Activated T-cell treated with anti-CD3 and anti-CD28 coated beads, Interleukin-2, amount 50 U/mL, for 72 hours (primary cell): ENCODE measurements at places on chromosomes 16 and 17.

DNA sequence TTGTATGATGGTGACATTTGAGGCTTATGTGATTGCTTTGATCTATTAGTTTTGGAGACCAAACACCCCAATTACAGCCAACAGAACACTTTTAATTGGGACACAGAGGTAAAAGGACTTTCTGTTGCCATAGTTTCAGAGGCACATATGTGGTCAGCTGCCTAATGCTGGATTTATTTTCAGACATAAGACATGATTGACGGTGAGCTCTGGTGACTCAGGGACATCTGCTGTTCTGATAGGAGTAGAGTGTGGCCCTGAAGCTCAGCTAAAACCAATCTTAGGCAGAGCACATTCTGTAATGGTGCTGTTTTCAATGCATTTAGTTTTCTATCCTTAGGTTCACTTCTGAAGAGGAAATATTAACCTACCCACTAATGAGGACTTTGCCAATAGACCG lies 247.1 kb downstream of the UTP18 start:
- no peak overlapping the region for H3K4me3 ChIP-seq
- no peak overlapping the region for H3K27ac ChIP-seq
- peaks cover 7% of the 10 kb centered on the region for H3K4me1 ChIP-seq
- no peaks in the 10 kb centered on the region for H3K36me3 ChIP-seq

DNA sequence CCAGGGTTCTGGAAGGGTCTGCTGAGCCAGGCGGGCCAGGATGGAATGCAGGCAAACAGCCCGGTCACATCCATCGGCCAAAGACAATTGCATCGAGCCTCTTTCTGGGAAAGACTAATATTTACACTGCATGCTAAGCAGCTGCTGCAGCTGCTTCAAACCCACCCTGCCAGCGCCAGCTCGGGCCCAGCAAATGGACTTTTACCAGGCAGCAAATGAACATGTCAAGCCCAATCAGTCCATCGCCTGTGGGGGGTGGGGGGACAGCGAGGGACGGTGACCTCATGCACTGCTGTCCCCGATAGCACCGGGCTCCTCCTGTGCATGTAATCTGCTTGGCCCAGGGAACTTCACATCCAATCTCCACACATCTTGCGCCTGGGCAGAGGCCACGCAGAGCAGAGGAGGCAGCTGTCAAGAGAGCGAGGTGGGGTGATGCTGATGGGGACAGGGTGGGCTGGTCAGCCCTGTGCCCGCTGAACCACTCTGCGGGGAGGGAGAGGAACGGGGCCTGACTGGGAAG lies 39.4 kb upstream of the CDH5 start:
- no peak for DNase-seq
- H3K36me3 ChIP-seq, result no peaks in the 10 kb centered on the region
- no peaks in the 10 kb centered on the region for H3K4me1 ChIP-seq
- H3K27ac ChIP-seq, result no peak overlapping the region
- peaks cover 8% of the 10 kb centered on the region for H3K27me3 ChIP-seq

GRCh38 chr16:64392456-64392855 lies 729.4 kb downstream of the CDH11 start:
- H3K4me1 ChIP-seq, result no peaks in the 10 kb centered on the region
- H3K36me3 ChIP-seq, result peaks cover 2% of the 10 kb centered on the region
- no peak for DNase-seq
- no peaks in the 10 kb centered on the region for H3K27me3 ChIP-seq
- no peak overlapping the region for H3K4me3 ChIP-seq
- H3K27ac ChIP-seq, result no peak overlapping the region

- H3K27ac ChIP-seq, result no peak overlapping the region
- H3K4me3 ChIP-seq, result no peak overlapping the region
- H3K27me3 ChIP-seq, result no peaks in the 10 kb centered on the region
- peaks cover 25% of the 10 kb centered on the region for H3K4me1 ChIP-seq
- H3K36me3 ChIP-seq, result peaks cover 7% of the 10 kb centered on the region
Observed at GRCh38 chr17:41322903-41323895, 7.7 kb upstream of the KRTAP17-1 start.

DNA sequence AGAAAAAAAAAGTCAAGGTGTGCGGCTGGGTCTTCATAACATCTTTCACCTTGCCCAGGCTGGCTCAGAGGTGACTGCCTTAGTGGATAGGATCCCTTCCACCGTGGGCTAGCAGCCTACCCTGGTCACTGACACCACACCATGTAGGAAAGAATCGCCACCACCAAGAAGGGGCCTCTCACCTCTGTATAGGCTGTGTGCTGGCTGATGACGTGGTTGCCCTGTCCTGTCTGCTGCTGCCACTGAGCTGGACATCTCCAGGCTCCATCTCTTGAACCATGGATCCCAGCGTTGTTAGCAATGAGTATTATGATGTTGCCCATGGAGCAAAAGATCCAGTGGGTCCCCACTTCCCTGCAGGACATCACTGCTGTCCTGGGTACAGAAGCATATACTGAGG lies at the start of gene GPR142:
GPR142 (plus strand) TSS at position 301 of the 400 bp plus-strand sequence. CDS start 2,035 bp downstream, outside the sequence.
- H3K27me3 ChIP-seq, result peaks cover 9% of the 10 kb centered on the region
- H3K4me1 ChIP-seq, result peaks cover 14% of the 10 kb centered on the region
- DNase-seq, result no peak
- no peak within 1 kb of the TSS for H3K4me3 ChIP-seq

DNA sequence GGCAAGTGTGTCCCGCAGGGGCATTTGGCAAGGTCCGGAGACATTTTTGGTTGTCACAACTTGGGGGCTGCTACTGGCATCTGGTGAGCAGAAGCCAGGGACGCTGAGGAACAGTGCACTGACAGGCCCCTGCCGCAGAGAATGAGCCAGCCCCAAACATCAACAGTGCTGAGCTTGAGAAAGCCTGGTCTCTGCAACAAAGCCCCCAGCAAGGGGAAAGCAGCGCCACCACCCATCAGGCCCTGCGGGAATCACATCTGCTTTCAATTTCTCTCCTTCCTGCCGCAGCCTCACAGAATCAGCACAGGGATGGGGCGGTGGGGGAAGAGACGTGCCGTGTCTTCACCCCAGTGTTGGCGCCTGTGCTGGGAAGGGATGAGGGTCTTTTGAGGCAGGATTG lies 14.8 kb upstream of the PRPSAP1 start:
- DNase-seq, result no peak
- no peak overlapping the region for H3K27ac ChIP-seq
- H3K4me3 ChIP-seq, result no peak overlapping the region

- H3K4me1 ChIP-seq, result peaks cover 77% of the 10 kb centered on the region
- no peaks in the 10 kb centered on the region for H3K27me3 ChIP-seq
- H3K4me3 ChIP-seq, result peak overlapping the region; percentile 77
- H3K36me3 ChIP-seq, result peaks cover 2% of the 10 kb centered on the region
- peak; percentile 90 for DNase-seq
Observed at GRCh38 chr16:29007730-29008593, 23.1 kb downstream of the LAT start.

DNA sequence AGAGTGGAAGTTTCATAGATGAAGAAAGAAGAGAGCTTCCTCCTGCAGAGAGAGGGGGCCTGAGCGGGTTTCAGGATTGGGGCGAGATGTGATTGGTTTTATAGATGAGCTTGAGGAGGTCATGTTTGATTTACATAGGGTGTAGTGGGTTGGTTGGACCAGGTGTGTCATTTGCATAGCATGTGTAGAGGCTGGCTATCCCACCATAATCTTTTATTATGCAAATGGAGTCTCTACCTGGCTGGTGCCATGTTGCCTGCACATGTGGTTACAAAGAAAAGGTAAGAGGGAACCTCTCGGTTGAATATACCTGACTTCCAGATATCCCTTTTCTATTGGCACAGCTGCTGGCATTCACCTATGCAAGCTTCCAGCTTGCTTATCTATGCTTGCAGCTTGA lies 228.1 kb downstream of the BCAS3 start:
- H3K4me3 ChIP-seq, result no peak overlapping the region
- H3K27ac ChIP-seq, result no peak overlapping the region
- no peaks in the 10 kb centered on the region for H3K27me3 ChIP-seq
- H3K4me1 ChIP-seq, result no peaks in the 10 kb centered on the region
- DNase-seq, result no peak

DNA sequence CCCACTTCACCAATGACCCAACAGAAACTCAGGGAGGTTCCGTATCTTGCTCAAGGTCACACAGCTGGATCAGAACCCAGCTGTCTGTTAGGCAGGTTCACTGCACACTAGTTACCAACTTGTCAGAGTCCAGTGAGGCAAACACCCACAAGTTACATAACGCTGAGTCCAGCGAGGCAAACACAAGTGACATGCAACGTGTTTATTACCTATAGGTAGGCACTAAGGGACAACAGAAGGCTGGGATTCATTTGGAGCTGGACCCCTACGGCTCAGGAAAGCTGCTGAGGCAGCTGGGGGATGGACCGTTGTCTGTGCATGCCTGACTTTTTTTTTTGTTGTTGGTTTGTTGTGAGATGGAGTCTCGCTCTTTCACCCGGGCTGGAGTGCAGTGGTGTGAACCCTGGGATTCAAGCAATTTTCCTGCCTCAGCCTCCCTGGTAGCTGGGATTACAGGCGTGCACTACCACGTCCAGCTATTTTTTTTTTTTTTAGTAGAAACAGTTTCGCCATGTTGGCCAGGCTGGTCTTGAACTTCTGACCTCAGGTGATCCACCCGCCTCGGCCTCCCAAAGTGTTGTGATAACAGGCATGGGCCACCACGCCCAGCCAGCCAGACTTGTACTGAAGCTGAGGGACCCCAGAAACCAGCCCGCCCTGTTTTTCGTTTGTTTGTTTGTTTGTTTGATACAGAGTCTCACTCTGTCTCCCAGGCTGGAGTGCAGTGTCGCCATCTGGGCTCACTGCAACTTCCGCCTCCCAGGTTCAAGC lies 1.9 kb upstream of the RSAD1 start:
- H3K27me3 ChIP-seq, result no peaks in the 10 kb centered on the region

GRCh38 chr17:45353043-45353442 lies 36.2 kb upstream of the MAP3K14 start:
- peaks cover 6% of the 10 kb centered on the region for H3K36me3 ChIP-seq
- H3K27me3 ChIP-seq, result peaks cover 13% of the 10 kb centered on the region
- peak overlapping the region; percentile 42 for H3K4me3 ChIP-seq
- H3K27ac ChIP-seq, result no peak overlapping the region
- peak; percentile 47 for DNase-seq
